ENCODE measurements at places on chromosomes 2 and 18. TPM values are rescaled to one million over a fixed set of nuclear protein-coding genes. Genes with fewer than 3 reads are reported as not detected.

SIX2 gene
- total RNA-seq: 26.3 TPM

EMILIN2 gene
- total RNA-seq: 56.1 TPM

SERPINB13 gene
- not detected for total RNA-seq

AAMP gene
- 165 TPM for total RNA-seq

GRCh38 chr2:234211797-234212196 is 161.3 kb downstream of the SPP2 start:
- no peak for DNase-seq

GRCh38 chr2:237389831-237390230 is 24.1 kb downstream of the COL6A3 start:
- no peak for DNase-seq

DNA sequence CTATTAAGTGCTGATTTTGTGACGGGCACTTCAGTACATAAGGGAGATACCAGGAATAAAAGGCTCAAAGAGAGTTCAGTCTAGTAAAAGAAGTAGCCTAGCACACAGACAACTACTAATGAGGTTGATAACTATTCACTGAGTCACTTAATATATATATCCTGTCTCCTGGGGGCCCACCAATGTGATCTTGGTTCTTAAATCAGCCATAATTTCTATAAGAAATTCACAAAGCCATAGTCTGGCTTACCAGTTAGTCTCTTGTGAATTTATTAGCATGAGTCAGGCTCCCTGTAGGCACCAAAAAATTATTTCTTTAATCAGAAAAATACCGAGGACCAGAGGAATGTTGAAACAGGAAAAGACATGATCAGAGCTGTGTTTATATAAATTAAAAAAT is 10.4 kb downstream of the KCNE4 start:
- no peak for DNase-seq

GRCh38 chr2:239344857-239345216 is 56.0 kb downstream of the HDAC4 start:
- no peak for DNase-seq

GRCh38 chr2:38079116-38080052 is 3.4 kb upstream of the CYP1B1 start:
- no peak for DNase-seq
